ENCODE measurements at places on chromosomes 4 and X.

DNA sequence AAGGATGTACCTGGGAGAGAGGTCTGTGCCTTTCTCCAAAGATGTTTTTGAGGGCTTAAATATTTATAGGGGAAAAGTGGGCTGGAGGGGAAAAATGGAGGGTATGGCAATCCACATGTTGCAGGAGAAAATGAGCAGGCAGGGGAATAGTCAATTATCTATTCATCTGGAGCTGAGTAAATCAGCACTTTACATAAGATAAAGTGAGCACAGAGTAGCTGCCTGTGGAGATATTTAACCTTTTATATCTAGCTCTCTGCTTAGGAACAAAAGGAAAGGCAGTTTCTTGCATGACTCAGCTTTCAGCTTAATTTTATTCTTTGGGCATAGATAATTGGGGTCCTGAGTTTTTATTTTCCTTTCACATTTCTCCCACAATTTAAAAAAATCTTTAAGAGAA is 93.6 kb upstream of the NPY2R start:
- DNase-seq, result no peak

DNA sequence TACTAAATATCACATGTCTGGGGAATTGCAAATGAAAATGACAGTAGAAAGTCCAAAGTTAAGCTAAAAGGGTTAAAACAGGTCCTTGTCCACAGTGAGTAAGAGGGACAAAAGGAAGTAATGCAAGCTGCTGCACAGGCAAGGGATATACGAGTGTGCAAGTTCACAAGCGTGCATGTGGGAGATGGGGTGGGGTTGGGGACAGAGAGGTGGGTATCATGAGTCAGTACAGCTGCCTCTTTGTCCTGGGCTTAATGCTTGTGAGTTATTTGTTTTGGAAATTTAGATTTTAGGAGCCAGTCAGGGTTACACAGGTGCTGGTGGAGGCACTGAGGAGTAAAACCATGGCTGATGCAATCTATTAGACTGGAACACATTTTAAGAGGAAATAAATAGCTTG is 3.3 kb upstream of the GPRASP2 start:
- DNase-seq, result no peak

DNA sequence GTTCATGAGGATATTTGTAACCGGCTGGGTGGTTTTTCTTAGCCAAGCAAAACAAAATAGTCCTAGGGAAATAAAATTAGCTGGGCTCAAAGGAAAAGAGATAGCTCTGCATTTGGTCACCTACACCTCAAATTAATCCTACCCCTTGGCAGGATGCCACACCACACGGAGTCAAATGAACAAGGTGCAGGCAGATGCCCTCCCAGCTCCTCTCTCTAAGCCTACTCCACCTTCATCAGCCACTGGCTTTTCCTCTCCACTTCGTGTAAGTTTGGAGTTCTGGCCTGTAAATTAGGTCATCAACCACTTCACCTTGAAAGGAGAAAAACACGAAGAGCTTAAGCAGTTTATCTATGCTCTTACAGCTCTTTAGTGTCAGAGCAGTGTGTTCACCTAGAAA is 1.4 kb downstream of the DDIT4L start:
- no peak for DNase-seq

DNA sequence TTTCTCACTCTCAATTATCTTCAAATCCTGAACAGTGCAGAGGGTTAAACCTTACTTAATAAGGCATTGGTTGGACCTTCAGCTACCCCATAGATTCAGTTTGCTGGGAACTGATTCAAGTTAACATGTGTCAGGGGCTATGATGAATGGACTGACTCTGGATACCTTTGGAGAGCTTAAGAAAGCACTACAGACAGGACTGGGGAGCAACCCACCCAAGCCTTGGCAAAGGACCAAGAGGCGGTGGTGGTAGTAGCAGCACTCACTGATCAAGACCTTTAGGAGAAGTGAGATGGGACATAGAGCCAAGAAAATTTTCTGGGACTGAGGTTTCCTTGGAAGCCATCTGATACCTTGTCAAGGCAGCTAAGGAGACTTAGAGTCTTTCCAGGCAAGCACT is 43.0 kb upstream of the TAPT1 start:
- no peak for DNase-seq

DNA sequence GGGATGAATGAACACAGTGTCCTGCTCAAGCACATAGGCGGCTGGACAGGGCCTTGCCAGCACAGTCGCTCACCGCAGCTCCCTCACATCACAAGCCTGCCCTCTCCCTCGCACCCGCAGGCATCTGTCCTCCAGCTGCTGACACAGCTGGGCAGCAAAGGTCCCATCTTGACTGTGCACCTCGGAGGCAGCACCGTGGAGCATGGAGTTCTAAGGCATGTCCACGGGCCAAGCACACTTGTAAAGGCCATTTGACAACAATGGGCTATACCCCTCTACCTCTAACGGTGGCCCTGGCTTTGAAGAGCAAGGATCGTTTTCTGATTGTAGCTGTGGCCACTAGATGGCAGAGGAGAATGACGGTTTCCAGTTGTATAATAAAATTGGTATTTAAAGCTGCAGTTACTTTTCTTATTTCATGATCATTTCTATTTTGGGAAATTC is 53.8 kb downstream of the APLN start:
- no peak for DNase-seq

DNA sequence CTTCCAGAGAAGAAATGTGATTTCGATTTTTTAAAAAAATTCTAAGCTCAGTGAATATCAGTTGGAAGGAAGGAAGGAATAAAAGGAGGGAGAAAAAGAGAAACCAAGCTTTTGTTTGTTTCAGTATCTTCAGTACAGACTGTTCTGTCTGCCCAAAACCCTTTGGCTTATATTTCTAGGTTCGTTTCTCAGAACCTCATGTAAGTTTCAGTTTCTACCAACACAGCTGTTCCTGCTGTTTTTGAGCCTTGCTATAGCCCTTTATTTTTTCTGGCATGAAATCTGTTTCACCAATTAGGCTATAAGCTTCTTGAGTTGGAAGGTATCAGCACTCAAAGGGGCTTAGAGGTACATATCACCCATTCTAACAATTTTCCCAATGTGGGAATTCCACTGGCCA is 157.9 kb downstream of the GBA3 start:
- DNase-seq, result no peak
